NCI-H2029 (cell line): ENCODE measurements at places on chromosomes 11 and 22.

DNA sequence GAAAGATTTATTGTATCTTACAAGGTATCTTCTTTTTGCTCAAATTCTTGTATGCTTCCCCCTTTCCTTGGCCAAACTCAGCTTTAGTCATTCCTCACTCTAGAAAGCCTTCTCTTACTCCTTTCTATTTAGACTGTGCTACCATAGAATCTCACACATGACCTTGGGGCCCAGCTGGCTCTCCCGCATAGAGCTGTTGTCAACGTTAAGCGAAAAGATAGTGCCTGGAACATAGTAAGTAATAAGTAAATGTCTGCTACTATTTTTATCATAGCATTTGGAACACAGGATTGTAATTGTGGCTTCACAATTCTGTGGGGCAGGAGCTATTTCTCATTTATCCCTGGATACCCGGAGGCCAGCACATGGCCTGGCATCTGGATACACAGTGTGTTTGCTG, 38.9 kb upstream of the OR4B1 start:
- no peak for DNase-seq

DNA sequence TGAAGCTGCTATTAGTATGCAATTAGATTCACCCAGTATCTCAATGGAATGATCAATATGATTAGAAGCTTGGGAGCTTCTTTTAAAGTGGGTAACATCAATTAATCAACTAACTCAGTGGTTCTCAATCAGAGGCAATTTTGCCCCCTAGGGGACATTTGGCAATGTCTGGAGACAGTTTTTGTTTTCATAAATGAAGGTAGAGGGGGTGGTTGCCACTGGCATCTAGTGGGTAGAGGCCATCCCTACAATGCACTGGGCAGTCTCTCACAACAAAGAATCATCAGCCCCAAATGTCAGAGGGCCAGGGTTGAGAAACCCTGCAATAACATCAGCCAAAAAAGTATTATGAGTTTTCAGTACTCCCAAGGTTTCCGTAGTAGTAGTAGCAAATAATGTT, 5.9 kb upstream of the AMOTL1 start:
- no peak for DNase-seq

DNA sequence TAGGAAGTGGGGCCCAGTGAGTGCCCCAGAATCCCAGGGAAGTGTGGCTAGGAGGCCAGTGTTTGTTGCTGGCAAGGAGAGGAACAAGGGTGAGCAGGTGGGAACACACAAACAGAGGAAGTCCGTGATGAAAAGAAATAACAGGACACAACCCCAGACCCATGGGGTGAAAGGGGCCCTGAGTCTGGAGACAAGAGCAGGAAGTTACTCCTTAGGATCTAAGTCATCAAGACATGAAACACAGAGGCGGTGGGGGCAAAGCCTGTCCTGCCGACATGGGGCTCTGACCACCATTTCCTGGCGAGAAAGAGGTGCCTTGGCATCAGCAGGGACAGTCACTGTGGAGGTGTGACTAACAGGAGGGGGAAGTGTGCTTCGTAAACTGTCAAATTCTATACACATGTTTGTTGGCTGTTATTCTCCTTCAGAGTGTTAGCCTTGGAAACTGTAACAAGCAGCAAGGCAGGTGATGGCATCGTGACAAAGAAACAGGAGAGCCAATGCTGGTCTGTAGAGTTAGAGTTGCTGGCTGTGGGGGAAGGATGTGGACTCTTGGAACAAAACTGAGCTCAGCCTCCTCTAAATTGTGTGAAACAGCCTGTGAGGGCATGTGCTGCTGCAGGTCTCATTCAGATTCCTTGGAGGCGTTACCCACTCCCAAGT, 21.7 kb downstream of the CHST1 start:
- peak; percentile 51 for DNase-seq

DNA sequence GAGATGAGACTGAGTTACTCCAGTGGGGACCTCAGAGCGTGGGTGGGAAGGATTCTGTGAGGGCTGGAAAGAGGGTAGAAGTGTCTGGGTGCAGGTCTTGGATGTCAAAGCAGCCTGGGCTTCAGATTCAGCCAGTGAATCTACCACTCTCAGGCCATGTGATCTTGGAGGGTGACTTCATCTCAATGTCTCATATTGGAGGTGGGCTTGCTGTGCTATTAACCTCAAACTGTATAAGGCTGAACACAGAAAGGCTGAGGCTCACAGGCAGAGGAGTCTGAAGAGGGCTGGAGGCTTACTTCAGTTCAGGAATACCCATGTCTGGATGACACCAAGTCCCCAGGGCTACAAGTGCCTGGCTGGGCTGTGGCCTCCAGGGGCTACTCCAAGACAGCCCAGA, 63.4 kb downstream of the CSNK2A3 start:
- no peak for DNase-seq
